Dorsolateral prefrontal cortex (tissue), 122 donors: ENCODE measurements at places on chromosomes 16 and 17. TPM values are rescaled to one million over a fixed set of nuclear protein-coding genes. Genes with fewer than 3 reads are reported as not detected.

- DNase-seq: no peak
Measured at GRCh38 chr17:36850790-36851189, 86.5 kb upstream of the LHX1 start.

DNA sequence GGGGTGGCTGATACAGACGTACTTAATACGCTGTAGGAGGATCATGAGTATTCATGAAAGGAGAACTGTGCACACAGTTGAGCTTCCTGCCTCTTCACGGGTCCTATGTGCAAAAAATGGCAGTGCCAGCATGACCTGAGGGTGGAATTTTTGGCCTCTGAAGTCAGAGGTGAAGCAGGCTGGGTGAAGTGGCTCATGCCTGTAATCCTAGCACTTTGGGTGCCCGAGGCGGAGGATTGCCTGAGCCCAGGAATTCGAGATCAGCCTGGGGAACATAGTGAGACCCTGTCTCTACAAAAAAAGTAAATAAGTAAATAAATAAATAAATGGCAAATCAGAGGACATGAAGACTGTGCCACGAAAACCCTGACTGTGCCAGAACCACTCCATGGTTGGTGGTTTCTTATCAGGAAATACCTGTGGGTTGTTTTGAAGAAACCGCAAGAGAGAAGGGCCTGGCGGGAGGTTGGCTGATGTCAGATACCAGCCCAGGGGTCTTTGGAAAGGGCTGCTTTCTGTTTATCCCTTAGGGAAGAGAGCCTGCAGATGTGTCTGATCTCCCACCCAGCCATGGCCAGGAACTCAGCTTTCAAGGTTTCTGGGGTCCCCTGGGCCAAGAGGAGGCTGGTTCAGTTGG, 3.4 kb downstream of the ASPSCR1 start:
- no peak for DNase-seq

DNA sequence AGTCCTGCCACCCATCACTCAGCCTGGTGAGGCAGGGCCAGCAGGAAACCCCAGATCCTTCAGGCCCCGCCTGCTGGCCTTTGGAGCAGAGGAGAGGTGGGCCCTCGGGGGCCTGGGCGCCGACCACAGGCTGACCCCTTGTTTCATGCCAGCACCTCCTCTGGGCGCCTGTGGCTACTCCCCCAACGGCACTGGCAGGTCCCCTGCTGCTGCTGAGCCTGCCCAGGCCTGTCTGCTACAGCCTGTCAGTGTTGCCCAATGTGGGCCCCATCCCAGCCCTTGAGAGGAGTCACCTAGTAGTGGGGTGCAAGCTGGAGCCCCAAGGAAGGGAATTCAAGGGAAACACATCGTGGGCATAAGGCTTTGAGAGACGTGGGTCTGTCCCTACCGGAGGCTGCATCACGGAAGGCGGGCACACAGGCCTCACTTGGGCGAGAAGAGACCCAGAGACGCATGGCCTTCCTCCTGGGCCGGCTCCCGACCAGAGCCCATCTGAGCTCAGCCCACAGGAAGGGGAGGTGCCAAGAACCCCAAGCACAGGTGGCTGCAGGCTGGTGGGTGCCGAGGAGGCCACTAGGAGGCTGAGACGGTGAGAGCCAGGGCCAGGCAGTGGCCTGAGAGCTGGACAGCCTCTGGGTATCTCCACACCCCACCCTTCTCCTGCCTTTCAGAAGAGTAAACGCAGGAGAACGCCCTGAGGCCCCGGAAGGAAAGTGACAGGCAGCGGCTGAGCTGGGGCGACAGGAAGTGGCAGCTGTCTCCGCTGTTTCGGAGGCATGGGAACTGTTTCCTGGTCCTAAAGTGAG, 8.0 kb upstream of the FASN start:
- DNase-seq: no peak

DNA sequence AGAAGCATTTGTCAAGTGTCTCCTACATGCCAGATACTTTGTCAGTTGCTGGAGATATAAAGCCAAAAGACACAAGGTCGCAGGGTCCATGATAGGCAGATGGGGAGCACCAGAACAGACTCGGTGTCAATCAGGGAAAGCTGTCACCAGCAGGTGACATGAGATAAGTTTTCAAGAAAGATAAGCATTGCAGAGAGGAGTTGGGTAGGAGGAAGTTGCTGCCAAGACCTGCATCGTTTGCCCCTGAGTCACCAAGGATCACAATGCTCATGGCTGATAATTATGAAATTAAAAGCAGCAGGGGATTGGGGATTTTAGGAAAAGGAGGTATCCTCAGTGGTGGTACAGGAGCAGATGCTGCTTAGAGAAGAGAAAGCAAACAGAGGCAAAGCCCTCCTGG, 551.1 kb upstream of the CDH11 start:
- no peak for DNase-seq

DNA sequence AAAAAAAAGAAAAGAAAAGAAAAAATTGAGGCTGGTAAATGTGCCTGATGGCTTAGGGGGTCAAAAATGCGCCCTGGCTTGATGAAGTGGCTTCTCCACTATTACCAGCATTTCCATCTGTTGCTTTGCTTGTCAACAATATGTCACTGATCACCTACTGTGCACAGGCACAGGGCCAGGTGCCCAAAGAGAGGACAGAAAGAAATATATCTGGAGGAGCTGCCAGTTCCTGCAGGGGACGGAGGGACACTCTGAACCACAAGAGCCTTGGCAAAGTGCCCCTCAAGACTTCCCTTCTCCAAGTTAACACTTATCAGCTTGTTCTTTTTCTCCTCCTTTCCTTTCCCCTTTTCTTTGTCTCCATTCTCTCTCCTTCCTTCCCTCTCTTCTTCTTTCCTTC, 34.7 kb downstream of the GINS3 start:
- DNase-seq: no peak

DNA sequence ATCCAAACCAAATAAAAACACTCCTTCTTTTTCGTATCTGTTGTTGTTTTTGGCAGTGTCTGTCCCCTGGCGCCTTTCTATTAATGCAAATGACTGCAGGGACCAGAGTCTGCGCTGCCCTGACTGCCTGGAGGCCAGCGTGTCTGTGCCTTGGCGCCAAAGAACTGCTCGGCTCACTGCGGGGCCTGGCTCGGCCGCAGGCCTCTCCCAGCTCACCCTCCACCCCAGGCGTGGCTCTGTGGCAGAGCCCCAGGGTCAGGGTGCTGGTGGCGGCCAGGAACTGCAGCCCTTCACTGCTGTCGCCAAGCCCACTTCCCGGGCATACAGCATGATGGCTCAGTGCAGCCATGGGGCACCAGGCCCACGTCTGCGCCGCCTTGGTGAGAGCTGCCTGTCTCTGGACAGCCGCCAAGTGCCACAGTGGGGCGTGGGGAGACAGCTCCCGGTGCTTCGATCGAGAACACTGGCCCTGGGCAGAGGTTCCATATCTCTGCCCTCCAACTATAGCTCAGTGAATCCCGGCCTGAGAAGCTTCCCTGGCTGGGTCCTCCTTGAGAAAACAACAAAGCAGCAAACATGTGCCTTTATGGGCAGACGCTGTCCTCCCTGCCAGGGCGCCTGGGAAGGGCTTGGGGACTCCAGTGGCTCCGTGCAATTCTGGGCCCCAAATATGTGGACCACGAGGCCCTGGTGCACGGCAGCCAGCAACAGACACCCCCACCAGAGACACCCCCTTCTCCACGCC, 11.1 kb downstream of the CANT1 start:
- DNase-seq: no peak

DNA sequence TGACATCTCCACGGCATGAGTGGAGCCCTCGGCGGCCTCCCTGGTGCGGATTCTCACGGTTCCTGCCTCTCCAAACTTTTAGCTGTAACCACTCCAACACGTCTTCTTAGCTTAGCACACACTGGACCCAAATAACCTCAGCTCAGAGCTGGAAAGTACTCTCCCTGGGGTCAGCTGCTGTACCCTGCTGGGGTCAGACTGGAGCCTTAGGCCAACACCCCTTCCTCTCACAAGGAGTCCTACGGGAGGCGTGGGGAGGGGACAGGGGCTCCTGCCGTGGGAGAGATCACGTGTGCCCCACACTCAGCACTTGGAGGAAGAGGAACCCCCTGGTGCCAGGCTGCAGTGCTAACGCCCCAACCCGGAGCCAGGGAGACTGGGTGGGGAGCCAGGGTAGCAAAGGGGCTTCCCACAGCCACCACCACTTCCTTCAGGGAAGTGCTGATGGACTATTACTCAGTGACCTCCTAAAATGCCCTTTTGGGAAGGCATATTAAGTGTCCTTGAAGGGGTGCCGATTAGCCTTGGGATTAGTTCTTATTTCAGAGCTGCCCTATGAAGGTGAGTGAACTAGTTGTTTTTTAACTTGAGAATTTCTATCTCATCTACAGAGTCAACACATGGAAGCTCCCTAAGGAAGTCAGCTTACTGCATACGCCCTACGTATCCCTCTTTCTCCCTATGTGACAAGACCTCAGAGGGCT, 124.0 kb downstream of the HIC1 start:
- DNase-seq: no peak

- DNase-seq: no peak
Measured at GRCh38 chr17:47719411-47720152, 13.5 kb upstream of the TBX21 start.

DNA sequence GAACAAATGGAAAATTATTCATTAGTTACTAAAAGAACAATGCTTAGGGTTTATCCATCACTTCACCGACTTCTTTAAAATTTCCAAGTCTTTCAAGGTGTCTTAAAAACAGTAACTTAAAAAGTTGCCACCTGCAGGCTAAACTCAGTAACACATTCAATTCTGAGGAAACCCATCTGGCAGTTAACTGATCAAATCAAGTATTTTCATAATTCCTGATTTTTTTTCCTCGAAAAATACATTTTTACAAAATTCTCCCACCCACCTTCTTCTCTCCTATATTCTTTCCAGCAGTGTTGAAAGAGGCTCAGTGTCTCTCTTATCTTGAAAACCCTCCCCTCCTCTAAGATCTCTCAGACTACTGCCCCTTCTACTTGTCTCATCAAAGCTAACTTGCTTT, 29.9 kb downstream of the PARN start:
- no peak for DNase-seq

GRCh38 chr16:30567160-30567990, 4.1 kb downstream of the ZNF688 start:
- DNase-seq: no peak

DNA sequence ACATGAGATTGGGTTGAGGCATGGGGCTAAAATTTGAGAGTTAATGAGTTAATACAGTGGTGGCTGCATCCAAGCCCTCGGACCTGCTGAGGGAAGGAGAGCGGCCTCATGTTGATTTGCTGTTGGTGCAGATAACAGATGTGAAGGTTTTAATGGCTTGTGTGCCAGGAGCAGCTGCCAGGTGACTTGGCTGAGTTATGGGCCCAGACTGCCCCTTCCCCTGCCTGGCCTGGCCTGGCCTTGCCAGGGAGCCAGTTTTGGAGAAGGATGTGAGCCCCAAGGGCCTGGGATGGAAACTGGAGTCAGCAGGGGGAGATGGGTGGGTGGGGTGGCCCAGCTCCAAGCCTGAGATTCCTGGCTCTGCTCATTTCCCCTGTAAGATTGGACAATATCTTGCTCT, 230.1 kb downstream of the CBLN1 start:
- no peak for DNase-seq

DNA sequence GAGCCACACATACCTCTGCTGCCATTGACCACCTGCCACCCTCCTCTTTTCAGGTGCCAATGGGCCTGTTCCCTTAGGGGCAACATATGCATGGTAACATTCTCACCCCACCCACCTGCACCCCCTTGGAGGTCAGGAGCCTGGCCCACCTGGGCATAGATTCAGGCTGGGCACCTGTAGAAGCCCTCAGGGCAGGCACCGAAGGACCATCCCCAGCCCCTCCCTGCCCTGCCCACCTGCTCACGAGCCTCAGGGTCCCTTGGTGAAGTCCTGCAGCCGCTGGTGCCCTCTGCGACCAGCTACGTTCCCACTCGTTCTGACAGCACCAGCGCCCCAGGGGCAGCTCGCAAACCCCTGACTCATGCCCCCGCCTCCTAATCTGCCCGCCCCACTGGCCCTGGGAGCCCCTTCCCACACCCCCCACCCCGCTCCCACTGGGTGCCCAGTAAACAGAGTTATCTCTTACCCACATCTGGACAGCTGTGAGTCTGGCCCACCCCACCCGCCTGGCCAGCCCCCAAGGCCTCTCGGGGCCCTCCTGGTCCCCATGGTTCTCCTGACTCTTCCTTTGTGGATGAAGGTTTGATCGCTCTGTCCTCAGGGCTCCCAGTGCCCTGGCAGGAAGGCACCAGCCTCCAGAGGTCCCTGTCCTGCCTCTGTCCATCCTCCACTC, at the start of gene SLC4A1:
Gene SLC4A1, minus strand, starts transcription at position 318 of the 673 bp plus-strand sequence. CDS start 5,269 bp downstream, outside the sequence.
- no peak for DNase-seq

DNA sequence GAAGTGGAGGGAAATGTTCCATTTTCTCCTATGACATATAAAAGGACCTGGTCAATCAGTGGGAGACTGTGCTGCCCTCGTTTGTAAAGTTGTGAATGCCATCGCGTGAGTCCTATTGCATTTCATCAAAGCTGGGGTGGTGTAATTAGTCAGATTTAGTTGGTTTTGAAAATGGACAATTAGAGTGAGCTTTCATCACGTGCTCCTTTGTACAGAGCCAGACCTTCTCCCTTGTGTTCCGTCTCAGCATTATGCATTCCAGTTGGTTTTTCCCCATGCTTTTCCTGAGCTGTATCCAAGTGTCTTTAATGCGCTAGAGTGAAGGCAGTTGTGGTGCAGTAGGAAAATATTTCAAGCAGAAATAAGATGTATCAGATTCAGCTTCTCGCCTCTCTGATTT, 10.4 kb downstream of the SEC14L1 start:
- DNase-seq: no peak

DNA sequence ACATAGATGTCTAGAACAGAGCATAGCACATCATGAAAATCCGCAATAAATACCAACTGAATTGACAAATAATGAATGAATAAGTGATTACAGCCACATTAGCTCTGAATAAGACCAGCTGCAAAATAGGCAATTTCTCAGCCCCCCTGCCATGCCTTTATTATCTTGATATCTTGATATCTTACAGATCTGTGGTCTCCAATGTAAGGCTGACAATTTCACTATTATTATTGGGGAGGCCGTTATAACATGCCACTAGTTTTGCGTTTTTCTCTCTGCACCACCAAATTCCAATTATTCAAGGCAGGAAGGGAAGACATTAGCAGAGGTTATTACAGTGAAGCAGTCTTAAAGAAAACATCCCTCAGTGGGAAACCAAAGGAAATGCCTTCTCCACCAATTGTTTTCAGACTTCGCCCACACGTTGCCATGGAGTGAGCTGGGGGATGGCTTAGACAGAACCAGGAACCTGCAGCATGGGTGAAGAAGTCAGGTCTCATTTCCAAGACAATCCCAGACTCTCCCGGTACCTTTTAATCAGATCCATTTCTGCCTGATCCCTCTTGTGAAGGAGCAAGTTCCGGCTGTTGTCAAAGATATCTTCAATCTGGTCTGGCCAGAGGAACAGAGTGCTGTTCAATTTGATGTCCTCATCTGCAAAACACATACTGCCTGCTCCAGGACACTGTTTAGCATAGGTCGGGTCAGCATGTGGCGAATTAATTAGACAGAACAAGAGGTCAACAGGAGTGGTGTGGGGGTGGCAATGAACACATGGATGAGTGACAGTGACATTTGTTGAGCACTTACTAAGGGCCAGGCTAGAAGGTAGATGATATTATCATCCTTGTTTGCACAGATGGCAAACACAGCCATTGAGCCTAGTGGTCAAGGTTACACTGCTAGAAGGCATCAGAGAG, 46.4 kb downstream of the DNAH3 start:
- no peak for DNase-seq

- DNase-seq: no peak
Measured at GRCh38 chr16:79362300-79362970, 238.1 kb downstream of the MAF start.

GRCh38 chr16:77408607-77409006, 26.2 kb downstream of the ADAMTS18 start:
- no peak for DNase-seq

GUCY2D gene
- total RNA-seq: 1.5 TPM

PHOSPHO1 gene
- total RNA-seq: 2.4 TPM

CD300E gene
- not detected for total RNA-seq

CLEC3A gene
- not detected for total RNA-seq

TBC1D3H gene
- total RNA-seq: not detected

PERCC1 gene
- total RNA-seq: not detected

ZCCHC14 gene
- 33.3 TPM for total RNA-seq
